ENCODE measurements at places on chromosomes 2 and 18.
A peak's percentile ranks its signal among the peaks of the same experiment; 100 is the strongest.

DNA sequence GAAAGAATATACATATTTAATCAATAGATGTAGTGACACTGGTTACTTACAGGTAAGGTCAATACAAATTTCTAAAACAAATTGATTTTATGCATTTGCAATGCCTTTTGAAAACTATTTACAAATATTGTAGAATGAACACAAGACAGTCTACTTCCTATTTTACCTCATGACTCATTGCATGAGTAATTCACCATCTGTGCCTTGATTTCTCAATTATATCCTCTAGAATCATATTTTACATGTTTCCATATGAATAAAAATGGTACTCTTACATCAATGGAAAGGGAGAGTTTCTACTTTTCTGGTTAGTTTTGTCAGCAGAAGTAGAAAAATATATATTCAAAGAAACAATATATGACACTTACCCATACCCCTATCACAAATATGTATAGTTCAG, 203.8 kb upstream of the CDH7 start:
- no peaks in the 10 kb centered on the region for H3K27me3 ChIP-seq
- ATAC-seq, result no peak
- no peaks in the 10 kb centered on the region for H3K36me3 ChIP-seq
- no peak overlapping the region for H3K27ac ChIP-seq
- no peaks in the 10 kb centered on the region for H3K4me1 ChIP-seq

DNA sequence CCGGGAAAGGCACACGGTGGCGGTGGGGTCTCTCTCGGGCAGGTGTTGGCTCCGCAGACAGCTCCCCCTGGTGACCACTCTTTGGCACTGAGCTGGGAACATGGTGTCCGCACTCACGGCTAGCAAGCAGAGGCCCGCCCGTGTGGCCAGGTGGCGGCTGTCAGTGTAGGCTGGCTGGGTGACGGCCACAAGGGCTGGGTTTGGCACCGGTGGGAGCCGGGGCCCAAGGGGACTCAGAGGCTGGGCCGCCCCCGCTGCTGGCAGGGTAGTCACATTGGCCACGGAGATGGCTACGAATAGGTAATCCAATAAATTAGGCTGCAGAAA, 1071.7 kb downstream of the RPIA start:
- no peak overlapping the region for H3K27ac ChIP-seq
- no peaks in the 10 kb centered on the region for H3K36me3 ChIP-seq

DNA sequence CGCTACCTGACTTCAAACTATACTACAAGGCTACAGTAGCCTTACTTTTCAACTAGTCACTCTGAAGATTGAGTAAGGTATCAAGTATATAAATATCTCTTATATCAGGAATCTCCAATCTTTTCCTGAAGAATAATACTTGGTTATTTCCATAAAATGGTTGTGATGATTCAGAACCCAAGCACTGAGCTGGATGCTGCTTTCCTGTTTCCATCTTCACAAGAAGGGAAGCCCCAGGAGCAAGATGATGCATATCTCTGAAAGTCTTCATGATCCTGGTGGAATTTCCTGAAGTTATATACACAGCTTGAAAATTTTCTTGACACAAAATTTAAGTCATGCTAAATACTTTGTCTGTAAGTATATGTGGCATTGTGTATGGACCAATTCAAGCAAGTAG, 243.9 kb upstream of the TANK start:
- H3K36me3 ChIP-seq, result no peaks in the 10 kb centered on the region
- H3K27ac ChIP-seq, result no peak overlapping the region
- H3K4me3 ChIP-seq, result no peak overlapping the region
- peaks cover 8% of the 10 kb centered on the region for H3K27me3 ChIP-seq

DNA sequence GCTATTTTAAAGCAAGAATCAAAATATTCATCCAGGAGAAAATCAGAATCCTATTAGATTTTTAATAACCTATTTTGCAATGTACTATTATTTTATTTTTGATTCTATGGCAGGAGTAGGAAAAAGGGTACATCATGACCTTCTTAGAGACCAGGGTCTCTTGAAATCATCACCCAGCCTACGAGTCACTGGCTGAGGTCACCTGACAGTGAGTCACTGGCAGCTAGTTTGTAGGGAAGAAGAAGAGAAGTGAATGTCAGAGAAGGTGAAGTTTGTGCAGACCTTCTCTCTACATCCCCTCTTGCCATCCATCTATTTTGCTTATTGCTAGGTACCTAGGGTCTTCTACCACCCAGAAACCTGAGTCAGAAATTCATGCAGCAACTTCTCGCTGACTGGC, 144.2 kb downstream of the ALK start:
- H3K36me3 ChIP-seq, result no peaks in the 10 kb centered on the region
- peaks cover 15% of the 10 kb centered on the region for H3K27me3 ChIP-seq
- no peak for ATAC-seq
- no peak overlapping the region for H3K4me3 ChIP-seq
- no peaks in the 10 kb centered on the region for H3K4me1 ChIP-seq
- no peak overlapping the region for H3K27ac ChIP-seq

DNA sequence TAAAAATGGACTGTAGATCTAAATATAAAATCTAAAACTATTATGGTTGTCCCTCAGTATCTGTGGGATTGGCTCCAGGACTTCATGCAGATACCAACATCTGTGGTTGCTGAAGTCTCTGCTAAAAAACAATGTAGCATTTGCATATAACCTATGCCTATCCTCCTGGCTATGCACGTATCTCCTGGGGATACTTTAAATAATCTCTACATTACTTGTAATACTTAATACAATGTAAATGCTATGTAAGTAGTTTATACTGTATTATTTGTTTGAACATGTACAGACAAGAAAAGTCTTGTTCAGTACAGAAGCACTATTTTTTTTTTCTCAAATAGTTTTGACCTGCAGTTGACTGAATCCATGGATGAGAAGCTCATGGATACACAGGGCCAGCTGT, 134.9 kb downstream of the ZAP70 start:
- H3K36me3 ChIP-seq, result peaks cover 45% of the 10 kb centered on the region
- H3K4me1 ChIP-seq, result peaks cover 68% of the 10 kb centered on the region
- H3K27me3 ChIP-seq, result no peaks in the 10 kb centered on the region
- H3K4me3 ChIP-seq, result no peak overlapping the region
- ATAC-seq, result no peak
- no peak overlapping the region for H3K27ac ChIP-seq

DNA sequence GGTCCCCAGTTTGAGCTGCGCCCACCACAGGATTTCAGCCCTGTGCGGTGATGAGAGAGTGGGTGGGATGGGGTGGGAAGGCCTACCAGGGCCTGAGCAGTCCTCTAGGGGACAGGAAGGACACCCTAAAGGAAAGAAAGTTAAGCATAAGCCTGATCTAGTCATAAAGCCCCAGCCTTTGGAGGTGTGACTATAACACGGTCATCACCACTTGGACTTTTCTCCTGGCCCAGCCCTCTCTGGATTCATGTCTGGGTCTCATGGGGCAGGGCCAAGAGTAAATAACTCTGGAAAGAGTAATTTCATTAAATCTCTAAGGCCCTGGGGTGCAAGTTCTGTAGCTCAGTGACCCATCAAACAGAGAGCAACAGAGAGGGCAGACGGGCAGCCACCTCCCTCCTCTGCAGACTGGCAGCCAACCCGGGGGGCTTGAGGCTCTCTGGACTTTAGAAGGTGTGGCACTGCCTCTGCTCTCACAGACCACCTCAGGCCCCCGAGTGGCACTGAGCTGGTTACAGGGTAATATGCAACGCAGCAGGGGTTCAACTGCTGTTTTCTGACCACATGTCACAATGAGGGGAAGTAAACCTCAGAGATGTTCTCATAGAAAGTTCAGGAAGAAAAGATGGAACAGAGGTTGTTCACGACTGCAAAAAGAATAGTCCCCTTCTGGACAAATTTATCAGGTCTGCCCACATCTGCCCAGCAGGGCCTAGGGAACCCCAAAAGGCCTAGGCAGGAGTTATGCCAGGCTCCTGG, 41.5 kb downstream of the TGFA start:
- H3K36me3 ChIP-seq, result no peaks in the 10 kb centered on the region
- no peak overlapping the region for H3K27ac ChIP-seq
- H3K27me3 ChIP-seq, result no peaks in the 10 kb centered on the region
- H3K4me3 ChIP-seq, result no peak overlapping the region
- H3K4me1 ChIP-seq, result peaks cover 18% of the 10 kb centered on the region

GRCh38 chr2:237561221-237561620, 5.2 kb upstream of the PRLH start:
- H3K27ac ChIP-seq, result no peak overlapping the region
- no peak overlapping the region for H3K4me3 ChIP-seq
- H3K27me3 ChIP-seq, result peaks cover 28% of the 10 kb centered on the region
- peaks cover 10% of the 10 kb centered on the region for H3K4me1 ChIP-seq
- ATAC-seq, result no peak
- H3K36me3 ChIP-seq, result peaks cover 6% of the 10 kb centered on the region

DNA sequence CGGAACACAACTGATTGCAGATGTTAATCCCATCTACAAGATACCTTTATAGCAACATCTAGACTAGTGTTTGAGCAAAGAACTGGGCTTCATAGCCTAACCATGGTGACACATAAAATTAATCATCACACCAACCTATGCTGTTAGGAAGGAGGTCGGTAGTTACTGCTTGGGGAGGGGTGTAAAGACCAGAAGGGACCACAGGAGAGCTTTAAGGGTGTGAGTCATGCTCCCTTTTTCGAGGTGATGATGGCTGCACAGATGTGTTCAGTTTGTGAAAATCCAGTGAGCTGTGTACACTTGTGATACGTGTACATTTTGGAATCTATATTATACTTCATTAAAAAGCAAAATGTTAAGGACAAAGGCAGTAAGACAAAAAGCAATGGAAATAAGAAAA, 4.6 kb upstream of the SEH1L start:
- no peaks in the 10 kb centered on the region for H3K27me3 ChIP-seq
- ATAC-seq, result no peak
- H3K27ac ChIP-seq, result no peak overlapping the region
- H3K36me3 ChIP-seq, result no peaks in the 10 kb centered on the region

DNA sequence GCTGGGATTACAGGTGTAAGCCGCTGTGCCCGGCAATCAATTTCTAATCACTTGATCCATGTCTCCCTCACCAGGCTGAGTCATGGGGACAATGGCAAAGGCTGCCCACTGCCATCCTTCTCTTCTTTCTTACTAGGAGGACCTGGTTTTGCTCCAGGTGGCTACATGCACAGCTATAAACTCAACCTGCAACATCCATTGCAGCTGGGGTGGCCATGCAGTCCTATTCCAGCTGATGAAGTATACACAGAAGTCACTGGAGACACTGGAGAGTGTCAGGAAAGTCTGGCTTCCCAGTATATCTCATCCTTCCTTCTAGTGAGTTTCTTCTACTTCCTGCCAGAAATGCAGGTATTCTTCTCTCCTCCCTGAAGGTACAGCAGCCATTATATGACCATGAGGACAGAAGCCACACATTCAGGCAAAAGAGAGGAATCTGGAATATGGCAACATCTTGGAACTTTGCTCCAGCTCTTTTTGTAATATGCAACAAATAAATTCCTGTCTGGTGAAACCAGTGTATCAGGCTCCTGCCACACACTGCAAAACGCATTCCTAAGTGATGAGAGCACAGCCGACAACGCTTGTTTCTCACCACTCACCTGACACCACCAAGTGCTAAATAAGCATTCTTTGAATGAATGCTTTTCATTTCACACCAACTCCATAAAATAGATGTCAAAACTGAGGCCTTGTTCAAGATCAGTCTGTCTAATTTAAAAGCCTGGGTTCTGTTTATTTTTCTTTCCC, 32.3 kb downstream of the SCTR start:
- no peaks in the 10 kb centered on the region for H3K36me3 ChIP-seq
- no peaks in the 10 kb centered on the region for H3K4me1 ChIP-seq
- no peak overlapping the region for H3K4me3 ChIP-seq

DNA sequence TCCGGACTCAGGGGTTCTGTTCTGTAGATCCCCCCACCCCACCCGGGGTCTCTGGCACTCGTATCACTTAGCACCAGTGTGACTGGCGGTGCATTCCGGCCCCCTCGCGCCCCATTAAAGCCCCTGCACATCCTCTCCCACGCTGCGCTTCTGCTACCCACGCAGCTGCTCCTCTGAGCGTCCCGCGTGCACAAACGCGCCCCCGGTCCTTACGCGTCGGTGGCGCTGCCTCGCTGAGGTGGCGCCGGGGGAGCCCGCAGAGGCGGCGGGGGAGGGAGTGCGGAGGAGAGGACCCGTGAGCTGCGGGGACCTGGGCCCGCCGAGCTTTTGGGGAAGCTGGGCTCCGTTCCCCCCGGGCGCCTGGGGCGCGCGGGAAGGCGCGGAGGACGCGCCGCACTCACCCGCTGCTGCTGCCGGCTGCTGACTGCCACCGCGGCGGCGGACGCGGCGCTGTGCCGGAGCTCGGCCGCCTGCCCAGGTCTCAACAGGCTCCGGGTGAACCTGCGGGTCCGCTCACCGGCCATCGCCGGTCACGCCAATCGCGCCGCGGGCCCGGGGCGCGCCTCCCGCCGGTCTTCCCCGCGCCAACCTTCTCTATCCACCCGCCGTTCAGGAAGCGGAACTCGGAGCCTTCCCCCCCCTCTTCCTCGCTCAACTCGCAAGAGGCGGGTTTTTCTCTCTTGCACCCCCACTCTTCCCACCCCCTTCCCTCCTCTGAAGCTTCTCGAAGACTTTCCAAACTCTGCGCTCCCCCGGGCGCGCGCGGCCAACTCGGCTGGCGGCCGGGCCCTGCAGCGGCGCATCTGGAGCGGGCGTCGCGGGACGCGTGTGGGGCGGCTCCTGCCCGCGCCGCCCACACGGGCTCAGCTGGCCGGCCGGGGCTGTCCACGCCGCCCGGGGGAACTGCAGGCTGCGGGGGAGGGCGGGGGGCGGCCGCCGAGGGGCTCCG, at the start of gene DOCK10:
TSS of gene DOCK10 (minus strand) at position 618 of the 949 bp plus-strand sequence. CDS start at position 524, 94 bp downstream.
- peaks cover 66% of the 10 kb centered on the region for H3K4me1 ChIP-seq
- ATAC-seq, result peak; percentile 58
- peaks cover 24% of the 10 kb centered on the region for H3K36me3 ChIP-seq
- H3K4me3 ChIP-seq, result peak within 1 kb of the TSS; percentile 92

- H3K4me3 ChIP-seq, result no peak overlapping the region
- H3K36me3 ChIP-seq, result peaks cover 24% of the 10 kb centered on the region
- H3K4me1 ChIP-seq, result peaks cover 26% of the 10 kb centered on the region
- no peak for ATAC-seq
Measured at GRCh38 chr2:73925033-73925704, 1.5 kb upstream of the DGUOK start.

- no peak overlapping the region for H3K4me3 ChIP-seq
- peak; percentile 28 for ATAC-seq
- no peak overlapping the region for H3K27ac ChIP-seq
- H3K27me3 ChIP-seq, result peaks cover 61% of the 10 kb centered on the region
- H3K36me3 ChIP-seq, result no peaks in the 10 kb centered on the region
Measured at GRCh38 chr2:45173513-45173912, 164.3 kb upstream of the SIX2 start.

DNA sequence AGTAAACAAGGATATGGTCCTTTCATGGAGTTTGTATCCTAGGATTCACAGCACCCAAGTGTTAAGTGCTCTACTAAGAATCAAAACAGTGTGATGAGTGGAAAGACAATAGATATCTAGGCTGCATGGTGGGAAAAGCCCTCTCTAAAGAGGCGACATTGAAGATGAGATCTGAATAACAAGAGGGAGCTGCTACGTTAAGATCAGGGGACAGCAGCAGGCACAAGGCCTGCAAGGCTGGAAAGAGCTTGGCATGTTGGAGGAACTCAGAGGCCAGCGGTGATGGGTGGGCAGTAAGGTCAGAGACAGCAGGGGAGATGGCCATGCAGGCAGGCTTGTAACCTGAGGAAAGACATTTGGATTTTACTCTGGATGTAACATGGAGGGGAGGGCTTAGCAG, 177.5 kb downstream of the GFPT1 start:
- no peaks in the 10 kb centered on the region for H3K4me1 ChIP-seq
- H3K27ac ChIP-seq, result no peak overlapping the region
- no peak overlapping the region for H3K4me3 ChIP-seq
- H3K27me3 ChIP-seq, result peaks cover 18% of the 10 kb centered on the region

Data from stimulated activated memory B cell treated with anti-CD40 and anti-IgM and Interleukin-4, amounts not matched to agents 10 μg/mL and 1 μg/mL and 100 μg/mL, for 72 hours (primary cell).